ENCODE measurements at places on chromosomes 1 and 21.

DNA sequence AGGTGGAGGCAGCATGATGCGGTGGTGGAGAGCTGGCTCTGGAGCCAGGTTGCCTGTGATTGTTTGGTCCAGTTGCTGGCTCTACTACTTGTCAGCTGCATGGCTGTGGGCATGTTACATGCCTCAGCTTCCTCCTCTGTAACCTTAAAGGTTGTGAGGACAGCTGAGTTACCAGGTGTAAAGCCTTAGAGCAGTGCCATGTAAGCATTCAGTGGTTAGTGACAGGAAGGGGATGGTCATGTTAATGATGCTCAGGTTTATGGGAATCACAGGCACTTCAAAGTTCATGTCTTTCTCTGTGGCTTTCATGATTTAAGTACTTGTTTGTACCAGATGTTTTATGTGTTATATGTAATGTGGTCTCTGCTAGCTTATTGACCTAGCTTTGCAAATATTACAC lies 32.6 kb downstream of the PTGFRN start:
- DNase-seq, result no peak

DNA sequence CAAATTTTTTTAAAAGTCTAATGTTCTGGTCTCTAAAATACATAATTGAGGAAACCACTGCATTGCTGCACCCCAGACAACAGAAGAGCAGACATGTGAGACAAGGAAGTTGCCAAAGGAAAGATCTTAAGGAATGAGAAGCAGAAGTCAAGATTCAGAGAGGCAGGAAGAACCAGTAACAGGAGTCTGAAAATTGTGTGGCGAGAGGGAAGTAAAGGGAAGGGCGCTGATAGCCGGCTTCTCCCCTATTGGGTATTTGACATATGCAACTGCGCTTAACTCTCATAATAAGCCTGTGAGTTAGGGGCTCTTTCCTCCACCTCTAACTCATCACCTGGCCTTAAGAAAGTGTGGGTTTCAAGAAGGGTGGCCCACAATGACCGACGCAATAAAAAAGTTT lies 21.9 kb upstream of the KIF14 start:
- DNase-seq, result no peak

- DNase-seq, result no peak
Measured at GRCh38 chr1:22825486-22826189, 115.0 kb downstream of the EPHB2 start.

- DNase-seq, result no peak
Measured at GRCh38 chr1:26291433-26291832, 11.5 kb downstream of the SH3BGRL3 start.

- peak; percentile 44 for DNase-seq
Measured at GRCh38 chr1:180899262-180899661, 13.4 kb upstream of the KIAA1614 start.

DNA sequence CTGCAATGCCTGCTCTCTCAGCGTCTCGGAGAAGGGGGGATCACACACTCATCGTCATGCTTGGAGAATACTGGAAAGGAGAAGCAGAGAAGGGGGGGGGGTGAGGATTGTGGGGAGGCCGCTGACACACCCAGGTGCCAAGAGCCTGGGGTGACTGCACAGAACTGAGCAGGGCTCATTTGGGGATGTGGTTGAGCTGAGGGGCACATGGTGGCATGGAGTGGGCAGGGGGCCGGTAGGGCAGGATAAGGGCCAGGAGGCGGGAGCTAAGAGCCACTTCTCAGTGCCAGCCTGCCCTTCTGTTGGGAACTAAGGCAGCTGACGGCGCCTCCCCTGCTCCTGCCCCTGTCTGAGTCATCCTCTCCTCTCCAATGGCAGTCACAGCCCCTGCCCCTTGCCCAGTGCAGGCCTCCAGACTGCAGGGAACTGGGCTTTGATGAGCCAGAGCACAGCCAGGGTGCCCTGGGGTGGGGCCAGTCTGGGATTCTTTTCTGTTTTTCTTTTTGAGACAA lies 27.2 kb downstream of the MRPL37 start:
- DNase-seq, result peak; percentile 72

- DNase-seq, result no peak
Measured at GRCh38 chr1:202616355-202616915, 93.8 kb downstream of the SYT2 start.

DNA sequence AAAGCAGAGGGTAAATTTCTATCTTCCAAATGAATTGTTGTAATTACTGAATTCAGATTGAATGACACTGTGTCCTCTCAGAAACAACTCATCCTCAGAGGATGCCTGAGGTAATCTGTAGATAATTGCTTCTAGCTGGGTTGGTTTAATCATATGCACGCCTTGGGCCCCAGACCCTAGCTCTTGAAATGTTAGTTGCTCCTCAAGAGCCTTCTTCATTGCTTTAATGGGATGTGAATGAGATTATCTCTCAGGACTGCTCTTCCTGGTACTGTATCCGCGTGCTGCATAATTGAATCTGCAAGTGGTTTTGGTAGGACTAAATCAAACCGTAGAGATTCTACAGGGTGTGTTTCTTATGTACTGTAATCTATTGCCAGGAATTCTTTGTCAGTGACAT lies 569.3 kb upstream of the NEGR1 start:
- DNase-seq, result no peak

DNA sequence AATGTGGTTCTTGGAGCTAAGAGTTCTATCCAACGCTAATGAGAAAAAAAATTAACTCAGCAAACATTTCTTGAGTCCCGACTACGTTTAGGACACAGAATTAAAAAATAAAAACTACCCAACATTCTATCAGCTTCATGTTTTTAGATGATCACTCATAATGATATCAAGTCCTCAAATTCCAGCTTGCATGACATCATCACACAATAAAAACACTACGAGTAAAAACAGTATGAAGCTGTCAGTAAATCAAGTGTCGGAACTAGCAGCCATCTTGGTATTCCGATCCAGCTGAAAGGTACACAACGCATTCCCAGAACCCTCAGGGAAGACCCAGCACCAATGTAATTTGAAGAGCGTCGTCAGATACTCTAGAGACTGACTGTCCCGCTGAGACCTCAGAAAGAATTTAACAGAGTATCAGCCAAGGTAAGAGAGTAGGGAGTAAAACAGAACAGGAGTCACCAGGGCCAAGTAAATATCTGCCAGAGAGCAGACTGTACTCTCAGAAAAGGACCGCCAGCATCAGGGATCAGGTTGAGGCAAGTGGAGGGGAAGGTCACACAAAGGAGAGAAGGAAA lies 57.0 kb downstream of the NRIP1 start:
- DNase-seq, result no peak

- DNase-seq, result peak; percentile 48
Measured at GRCh38 chr1:55478742-55479141, 263.6 kb upstream of the USP24 start.

DNA sequence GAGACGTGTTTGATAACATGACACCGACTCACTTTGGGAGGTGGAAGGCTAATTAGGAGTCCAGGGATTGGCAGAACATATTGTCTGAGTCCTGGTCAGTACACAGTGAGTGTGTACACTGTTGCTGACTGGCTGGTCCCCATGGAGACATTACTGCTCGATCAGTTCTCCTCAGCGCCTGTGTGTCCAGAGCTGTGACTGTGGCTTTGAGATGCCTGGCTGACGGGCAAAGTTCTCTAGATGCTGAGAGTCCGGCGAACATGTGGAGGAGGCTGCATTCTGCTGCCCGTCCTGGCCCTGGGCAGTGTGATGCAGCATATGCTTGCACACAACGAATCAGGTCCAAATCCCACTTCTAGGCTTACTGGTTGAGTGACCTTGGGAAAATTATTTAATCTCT lies 280.1 kb upstream of the ST6GALNAC5 start:
- DNase-seq, result no peak

GRCh38 chr21:28884481-28884880 lies 108.2 kb downstream of the LTN1 start:
- DNase-seq, result peak; percentile 24

GRCh38 chr1:40036574-40036973 lies 4.0 kb upstream of the CAP1 start:
- peak; percentile 91 for DNase-seq

DNA sequence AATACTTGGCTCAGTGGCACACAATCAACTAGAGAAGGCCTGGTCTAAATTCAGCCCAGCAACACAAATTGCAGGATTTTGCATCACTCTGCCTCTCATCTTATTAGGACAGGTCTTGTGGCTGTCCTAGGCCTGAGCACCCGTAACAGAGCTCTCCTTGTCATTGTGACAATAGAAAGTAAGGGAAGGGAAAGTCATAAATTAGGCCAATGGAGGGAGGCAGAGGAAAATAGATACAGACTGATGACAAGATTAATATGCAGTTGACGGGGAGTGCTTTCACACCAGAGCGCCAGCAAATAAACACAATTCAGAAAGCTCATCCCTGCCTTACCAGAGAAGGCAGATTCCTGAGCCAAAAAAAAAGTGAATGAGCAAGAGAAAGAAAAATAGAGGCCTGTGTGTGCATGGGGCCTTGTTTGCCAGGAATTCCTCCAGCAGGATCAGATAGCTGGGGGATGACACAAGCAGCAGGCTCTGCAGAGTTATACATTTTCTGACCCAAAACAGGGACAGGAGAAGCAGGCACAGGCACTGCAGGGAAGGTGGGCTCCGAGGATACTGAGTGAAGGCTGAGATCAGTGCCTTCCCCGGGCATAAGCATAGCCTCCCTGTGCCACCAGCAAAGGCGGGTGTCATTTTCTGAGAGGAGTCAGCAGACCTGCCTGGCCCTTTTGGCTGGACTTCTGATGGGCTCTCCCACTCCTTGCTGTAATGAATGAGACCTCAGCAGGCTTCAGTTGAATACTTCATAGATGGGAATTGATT lies 110.0 kb upstream of the SPAG17 start:
- peak; percentile 17 for DNase-seq

GRCh38 chr1:172682812-172683211 lies 23.9 kb downstream of the FASLG start:
- DNase-seq, result no peak

- DNase-seq, result peak; percentile 6
Measured at GRCh38 chr1:180793451-180793850, 119.2 kb upstream of the KIAA1614 start.

- DNase-seq, result no peak
Measured at GRCh38 chr1:81574408-81574807, 226.3 kb upstream of the ADGRL2 start.

DNA sequence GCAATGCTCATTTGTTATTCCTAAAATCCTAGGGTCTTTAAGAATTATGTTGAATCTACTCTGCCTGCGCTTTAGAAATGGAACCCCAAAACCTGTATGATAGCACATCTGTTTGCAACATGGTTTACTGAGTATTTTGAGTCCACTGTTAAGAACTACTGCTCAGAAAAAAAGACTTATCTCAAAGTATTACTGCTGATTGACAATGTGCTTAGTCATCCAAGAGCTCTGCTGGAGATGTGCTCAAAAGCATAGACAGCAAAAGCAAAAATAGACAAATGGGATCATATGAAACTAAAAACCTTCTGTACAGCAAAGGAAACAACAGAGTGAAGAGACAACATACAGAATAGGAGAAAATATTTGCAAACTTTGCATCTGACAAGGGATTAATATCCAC lies 107.0 kb downstream of the CTH start:
- DNase-seq, result no peak

DNA sequence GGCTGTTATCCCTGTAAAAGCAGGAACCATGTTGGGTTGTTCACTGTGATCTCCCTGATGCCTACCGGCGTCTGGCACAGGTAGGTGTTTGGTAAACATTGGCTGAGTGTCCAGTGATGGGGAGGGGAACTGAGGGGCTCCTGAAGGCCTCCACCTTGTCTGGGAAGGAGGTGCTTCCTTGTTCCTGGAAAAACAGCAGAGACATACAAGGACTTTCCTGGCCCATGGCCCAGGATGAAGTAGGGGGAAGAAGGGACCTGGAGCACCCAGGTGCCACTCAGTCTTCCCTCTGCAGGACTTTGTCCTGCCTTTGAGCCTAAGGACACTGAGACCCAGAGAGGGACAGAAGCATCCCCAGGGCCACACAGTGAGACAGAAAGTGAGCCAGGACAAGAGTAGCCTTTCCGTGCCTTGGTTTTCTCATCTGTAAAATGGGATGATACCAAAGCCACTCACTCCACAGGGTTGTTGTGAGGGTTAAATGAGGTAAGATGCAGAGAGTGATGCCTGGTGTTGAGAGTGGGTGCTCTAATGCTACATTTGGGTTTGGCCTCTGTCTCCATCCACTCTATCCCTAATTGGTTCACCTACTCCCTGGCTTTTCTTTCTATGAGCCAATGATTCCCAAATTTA lies 6.1 kb upstream of the HEYL start:
- DNase-seq, result no peak

DNA sequence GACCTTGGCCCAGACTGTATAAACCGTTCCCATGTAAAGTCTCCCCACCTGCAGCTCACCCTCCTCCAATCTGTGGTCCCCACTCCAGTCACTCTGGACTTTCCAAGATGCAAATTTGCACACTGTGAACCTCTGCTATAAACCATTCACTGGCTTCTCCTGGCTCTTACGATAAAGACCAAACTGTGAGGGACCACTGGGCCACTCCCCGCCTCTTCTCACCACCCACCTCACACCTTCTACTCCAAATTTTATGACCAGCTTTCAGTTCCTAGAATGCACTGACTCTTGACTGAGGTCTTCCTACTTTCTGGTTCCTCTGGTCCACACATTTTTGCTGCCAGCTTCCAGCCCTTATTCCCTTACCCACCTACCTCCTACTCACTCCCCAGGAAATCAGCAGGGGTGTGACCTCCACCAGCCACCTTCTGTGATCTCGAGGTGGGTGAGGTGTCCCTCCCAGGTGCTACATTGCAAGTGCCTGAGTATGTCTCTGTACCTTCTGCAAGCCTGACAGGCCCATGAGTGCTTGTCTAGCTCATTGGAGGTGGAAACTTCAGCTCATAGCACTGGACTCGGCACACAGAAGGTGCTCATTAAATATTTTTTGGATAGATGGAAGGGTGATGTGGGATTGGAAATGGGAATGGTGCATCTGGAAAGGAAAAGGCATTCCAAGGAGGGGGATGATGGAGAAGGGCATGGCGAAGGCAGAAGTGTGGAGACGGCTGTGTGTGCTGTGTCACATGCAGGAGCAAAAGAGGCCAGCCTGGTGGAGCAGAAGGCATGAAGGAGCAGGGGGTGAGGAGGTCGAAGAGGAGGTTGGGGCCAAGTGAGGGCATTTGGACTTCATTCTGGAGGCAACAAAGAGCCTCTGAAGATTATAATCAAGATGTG lies 15.6 kb upstream of the CSF1 start:
- DNase-seq, result no peak

DNA sequence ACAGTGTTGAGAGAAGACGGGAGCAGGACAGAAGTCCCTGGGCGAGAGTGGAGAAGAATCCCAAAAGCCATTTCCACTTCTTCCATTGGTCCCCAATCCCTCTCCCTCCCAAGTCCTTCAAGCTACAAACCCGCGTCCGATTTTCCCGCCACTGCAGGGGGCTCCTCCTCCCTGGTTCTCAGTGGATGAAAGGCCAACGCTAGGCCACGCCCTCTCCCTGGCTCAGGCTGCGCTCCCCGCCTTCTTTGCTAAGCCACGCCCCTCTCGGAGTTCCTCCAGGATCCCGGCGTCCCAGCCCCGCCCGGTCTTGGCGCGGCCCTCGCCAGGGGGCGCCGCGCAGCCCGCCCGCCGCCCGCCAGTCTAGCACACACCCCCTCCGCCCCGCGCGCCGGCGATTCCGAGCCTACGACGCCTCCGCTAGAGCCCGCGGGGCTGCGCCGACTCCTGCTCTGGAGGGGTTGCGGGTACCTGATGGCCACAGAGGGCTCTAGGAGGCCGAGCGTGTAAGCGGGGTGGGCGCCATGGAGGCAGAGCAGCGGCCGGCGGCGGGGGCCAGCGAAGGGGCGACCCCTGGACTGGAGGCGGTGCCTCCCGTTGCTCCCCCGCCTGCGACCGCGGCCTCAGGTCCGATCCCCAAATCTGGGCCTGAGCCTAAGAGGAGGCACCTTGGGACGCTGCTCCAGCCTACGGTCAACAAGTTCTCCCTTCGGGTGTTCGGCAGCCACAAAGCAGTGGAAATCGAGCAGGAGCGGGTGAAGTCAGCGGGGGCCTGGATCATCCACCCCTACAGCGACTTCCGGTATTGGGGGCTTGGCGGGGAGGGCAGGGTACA lies at the start of gene HCN3:
TSS of gene HCN3 (plus strand) at position 394 of the 832 bp plus-strand sequence. CDS start at position 522, 128 bp downstream.
- peak; percentile 92 for DNase-seq
